ENCODE measurements at places on chromosomes 12 and 14.

DNA sequence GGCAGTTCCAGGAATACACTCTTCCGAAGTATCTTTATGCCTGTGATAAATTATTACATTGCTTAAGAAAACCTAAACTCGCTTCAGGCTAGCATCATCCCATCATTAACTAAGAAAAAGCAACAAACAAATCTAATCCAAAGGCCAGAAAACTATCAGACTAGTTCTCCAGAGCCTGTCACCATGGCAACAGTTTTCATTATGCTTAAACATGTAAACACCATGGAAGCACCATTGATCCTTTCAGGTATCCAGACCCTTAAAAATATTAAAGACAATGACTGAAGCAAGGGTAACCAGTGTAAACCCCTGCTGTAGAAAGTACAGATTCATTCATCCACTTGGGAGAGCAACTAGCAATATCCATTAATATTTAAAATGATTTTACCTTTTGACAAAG is 9.8 kb downstream of the DAD1 start:
- DNase-seq: no peak

- no peak for DNase-seq
These were observed 365.6 kb downstream of the NELL2 start for GRCh38 chr12:44510510-44510909.

DNA sequence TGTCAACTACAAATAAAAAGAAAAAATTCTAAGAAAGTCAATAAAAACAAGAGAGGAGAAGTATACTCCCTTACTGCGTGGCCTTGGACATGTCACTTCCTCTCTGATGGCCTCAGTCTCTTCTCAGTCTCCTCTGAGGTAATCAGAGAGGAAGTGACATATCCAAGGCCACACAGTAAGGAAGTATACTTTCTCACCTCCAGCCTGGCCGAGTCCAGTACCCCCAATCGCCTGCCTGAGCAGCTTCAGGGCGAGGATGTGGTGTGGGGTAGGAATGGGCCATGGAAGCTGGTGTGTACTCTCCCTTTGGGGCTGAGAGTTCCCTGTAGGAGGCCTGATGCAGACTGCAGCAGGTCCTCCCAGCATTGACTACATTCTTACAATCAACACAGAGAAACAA is 15.8 kb downstream of the VDR start:
- no peak for DNase-seq

DNA sequence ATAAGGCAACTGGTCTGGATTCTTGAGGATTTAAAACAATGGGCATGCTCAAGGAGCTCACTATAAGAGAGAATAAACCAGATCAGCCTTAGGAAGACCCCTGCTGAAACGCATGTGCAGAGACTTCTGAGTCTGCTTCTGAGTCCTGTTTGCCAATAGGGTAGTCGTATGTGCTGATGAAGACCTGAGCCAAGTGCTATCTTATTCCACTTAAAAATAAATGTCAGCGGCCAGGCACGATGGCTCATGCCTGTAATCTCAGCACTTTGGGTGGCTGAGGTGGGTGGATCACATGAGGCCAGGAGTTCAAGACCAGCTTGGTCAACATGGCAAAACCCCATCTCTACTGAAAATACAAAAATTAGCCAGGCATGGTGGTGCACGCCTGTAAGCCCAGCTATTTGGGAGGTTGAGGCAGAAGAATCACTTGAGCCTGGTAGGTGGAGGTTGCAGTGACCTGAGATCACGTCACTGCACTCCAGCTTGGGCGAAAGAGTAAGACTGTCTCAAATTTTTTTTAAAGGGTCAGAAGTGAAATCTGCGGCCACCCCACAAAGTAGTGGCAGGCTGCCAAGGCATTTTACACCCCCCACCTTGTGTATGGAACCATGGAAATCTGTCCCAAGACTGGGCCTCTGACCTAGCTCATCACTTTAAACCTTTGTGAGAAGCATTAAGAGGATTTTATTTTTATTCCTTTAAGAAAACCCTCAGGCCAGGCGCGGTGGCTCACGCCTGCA is 20.3 kb downstream of the RFC5 start:
- DNase-seq: no peak

- no peak for DNase-seq
These were observed 2.6 kb upstream of the CNOT2 start for GRCh38 chr12:70240673-70241072.

- no peak for DNase-seq
These were observed 137.6 kb upstream of the SSTR1 start for GRCh38 chr14:38070061-38070588.

GRCh38 chr12:114938487-114939210 is 254.7 kb upstream of the TBX3 start:
- no peak for DNase-seq

- no peak for DNase-seq
These were observed 516 bp downstream of the NINJ2 start for GRCh38 chr12:662566-663292.

DNA sequence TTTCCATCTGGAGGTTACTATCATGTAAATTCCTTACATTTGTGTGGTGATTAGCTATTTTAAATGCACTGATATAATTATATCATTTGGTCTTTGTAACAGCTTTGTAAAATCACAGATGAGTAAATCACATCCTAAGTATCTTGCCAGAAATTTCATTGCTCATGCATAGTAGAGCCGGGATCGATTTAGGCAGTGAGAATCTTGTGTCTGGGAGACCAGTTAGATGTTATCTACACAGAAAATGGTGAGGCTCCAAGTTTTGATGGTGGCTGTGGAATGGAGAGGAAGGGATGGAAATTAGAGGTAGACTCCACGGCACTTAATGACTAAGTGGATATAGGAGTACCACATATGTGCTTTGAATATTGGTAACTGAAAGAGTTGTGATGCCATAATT is 156.3 kb downstream of the MSRB3 start:
- DNase-seq: no peak

DNA sequence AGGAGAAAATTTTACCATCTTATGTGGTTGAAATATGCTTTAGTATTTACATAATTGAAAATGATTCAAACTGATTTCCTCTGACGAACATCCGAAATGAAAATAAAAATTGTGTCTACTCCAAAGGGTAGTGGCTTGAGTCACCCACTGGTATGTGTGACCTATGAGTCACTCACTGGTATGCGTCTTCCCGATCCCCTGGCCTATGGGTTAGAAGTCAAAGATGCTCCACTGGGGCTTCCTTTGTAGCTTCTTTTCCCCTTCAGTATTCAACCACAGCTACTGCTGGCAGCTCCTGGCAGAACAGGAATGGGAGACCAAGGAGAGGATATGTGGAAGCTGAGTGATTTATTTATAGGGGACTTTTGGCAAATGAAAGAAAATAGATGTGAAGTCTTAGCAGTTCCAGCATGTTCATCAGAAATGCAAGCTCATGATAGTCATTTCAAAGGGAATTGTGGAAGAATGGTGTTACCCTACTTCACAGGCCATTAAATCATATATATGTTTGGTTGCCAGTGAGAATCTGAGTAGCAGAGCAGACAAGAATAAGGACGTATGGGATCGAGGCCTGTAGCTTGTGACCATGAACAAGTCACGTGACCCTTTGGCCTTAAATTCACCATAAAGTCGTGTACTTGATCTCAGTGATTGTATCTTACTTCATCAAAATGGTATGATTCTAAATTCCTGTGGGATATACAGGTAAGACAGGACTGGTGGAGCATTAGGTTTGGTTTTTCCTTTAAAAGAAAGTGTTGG is 108.3 kb downstream of the CRADD start:
- no peak for DNase-seq

DNA sequence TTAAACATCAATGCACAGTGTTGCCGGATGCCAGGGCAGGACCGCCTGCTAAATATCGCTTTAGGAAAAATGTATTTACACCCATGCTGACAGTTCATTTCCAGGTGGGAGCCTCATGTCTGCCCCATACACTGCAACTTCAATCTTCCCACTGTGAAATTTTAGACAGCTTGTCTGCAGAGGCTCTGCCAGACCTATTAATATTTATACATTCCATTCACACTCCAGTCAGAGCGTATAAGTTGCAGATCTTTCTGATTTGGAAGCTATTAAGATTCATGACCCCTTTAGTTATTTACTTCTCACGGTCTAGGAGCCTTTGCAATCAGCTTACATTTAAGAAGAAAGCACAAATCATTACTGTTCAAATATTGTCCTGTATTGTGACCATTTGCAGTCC is 357.4 kb downstream of the ATP23 start:
- no peak for DNase-seq

- DNase-seq: no peak
These were observed 19.0 kb upstream of the ATF7 start for GRCh38 chr12:53645165-53645564.

- DNase-seq: no peak
These were observed 12.0 kb downstream of the CLSTN3 start for GRCh38 chr12:7142056-7142644.

- no peak for DNase-seq
These were observed 79.3 kb upstream of the FZD10 start for GRCh38 chr12:130083002-130083401.

- no peak for DNase-seq
These were observed 8.5 kb downstream of the KRT85 start for GRCh38 chr12:52358575-52359350.

DNA sequence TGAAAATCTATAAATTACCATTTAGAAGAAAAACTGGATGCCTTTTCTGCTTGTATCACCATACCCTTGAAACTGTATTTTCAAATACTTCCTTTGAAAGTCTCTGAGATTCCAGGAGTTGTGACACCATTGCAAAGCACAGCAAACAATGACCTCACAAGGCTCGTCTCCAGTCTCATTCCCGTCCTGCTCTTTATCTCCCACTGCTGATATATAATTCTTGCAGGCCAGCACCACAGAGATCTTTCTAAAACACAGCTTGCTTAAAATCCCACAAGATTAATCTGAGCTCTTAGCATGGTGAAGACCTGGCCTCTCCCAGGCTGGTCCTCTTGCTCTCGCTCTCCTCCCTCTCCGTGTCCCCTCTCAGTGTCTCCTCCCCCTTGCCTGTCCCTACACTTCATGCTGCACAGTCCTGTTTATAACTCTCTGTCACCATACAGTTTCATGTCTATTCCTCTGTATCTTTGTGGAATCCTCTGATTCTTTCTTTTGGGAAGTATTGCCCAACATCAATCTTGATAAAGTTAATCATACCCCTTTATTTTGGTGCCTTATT is 51.8 kb downstream of the ZFYVE21 start:
- no peak for DNase-seq

GRCh38 chr14:54625112-54625511 is 58.2 kb downstream of the SAMD4A start:
- DNase-seq: no peak

DNA sequence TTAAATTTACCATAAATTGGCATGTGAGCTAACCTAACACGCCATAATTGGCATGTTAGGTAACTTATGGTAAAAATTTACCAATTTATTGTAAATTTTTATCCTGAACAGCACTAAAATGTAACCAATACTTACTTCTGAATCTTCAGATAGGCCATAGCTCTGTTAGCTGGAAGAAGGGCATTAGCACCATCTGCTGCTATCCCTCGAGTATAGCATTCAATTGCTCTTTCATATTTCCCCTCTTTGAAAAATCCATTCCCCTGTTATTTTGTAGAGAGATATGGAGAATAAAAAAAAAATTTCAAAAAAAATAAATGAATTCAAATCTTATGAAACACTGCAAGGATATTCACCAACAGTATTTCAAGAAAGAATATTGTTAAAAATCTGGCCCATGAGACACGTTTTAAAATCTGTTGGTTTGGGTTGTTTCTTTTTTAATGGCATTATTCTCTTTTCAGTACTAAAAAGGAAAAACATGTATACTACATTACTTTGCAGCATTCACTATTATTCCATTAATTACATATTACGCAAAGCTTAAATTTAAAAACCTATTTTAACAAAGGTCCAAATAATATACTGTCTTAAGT is 19.1 kb downstream of the RPAP3 start:
- no peak for DNase-seq

DNA sequence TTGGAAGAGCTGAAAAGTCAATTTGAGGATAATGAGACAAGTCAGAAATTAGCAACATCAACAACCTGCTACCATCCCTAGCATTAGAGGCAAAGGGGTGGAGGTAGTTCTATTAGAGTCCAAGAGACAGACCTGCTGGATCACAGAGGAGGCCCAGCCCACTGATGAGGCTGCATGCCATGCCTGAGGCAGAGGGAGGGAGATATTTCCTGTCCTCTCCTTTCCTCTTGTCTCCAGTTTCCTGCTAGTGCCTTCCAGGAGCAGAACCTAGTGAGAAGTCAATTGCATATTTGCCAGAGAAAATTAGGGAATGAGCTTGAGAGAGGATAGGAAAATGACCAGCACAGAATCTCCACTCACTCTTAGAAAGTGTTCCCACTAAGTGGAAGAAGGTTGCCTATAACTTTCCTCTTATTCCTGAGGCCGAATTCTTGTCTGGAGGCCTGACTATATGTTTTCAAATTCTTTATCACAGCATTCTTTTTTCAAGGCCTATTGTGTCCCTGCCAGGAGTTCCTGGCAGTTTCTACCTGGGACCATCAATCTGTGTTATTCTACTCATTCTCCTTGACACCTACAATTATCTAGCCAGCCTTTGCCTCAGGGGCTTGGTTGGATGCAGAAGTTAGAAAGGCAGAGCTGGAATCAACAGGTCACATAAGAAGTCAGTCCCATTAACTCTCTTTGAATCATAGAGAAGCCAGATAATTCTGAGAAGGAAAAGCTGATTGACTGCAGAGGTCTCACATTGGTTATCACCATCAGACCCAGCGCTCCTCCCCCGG is 121.9 kb downstream of the EMP1 start:
- no peak for DNase-seq

DNA sequence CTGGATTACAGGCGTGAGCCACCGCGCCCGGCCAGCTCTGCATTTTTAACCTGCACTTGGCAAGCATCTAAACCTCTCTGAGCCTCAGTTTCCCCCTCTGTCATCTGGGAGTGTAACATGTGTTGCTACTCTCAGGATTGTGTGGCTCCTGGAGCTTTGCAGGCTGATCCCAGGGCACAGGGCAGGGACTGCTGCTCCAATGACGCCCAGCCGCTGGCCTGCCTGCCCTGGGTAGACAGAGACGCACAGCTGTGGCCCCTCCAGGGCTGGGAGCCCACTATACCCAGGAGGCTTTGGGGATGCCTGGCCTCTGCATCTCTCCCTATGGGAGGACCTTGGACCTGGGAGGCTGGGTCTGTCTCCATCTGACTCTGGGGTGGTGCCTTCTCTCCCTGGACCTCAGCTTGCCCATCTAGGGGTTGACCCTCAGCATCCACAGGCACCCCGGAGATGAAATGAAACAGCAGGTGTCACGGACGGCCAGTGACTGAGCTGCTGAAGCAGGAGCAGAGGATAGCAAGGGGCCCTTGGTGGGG is 13.7 kb downstream of the ARL6IP4 start:
- no peak for DNase-seq

- DNase-seq: no peak
These were observed 292.1 kb downstream of the CACNA1C start for GRCh38 chr12:2344885-2345284.

Measured in NCI-H510A (cell line).